ENCODE measurements at places on chromosomes 12 and 14.
A peak's percentile ranks its signal among the peaks of the same experiment; 100 is the strongest.

GRCh38 chr14:89775151-89775550, 179.4 kb downstream of the EFCAB11 start:
- DNase-seq: no peak

- DNase-seq: no peak
These were observed 337.1 kb downstream of the PCNX1 start for GRCh38 chr14:71244341-71244740.

DNA sequence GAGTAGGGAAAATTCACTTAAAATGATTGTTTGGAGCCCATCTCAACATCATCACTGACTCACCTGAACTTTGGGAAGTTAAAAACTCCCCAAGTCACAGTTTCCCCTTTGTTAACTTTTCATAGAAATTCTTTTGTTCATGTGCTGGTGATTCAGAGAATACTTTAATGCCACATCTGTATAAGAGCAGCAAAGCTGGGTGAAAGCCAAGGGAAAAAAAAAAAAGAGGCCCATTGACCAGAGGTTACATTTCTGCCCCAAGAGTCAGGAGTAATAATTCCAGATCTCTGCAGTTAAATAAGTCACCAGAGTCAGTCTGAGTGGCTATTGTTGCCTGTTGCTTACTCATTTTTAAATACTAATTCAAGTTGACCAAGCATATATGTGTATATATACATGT, 136.4 kb upstream of the LGR5 start:
- no peak for DNase-seq

- DNase-seq: no peak
These were observed 861.0 kb downstream of the RPS29 start for GRCh38 chr14:48725051-48725734.

DNA sequence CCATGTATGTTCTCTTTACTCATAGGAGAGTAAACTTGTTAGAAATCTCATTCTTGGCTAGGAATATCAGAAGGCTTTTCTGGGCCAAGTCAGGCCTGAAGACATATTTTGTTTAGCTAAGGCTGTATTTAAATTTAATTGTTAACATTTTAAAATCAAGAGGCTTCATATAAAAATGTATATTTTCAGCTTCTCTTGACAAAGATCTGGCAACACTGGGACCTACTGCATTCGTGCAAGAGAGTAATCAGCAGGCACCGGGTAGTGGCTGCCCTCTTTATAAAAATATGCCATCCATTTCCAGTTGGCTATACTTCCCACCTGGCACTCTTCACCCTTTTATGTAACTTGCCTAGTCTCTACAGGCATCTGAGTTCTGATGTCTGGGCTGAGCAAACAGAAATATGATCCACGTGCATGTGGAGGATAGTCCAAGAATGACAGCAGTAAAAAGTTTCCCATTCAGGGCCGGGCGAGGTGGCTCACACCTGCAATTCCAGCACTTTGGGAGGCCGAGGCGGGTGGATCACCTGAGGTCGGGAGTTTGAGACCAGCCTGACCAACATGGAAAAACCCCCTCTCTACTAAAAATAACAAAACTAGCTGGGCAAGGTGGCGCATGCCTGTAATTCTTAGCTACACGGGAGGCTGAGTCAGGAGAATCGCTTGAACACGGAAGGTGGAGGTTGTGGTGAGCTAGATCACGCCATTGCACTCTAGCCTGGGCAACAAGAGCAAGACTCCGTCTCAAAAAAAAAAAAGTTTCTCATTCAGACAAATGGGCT, 2.0 kb upstream of the SOS2 start:
- DNase-seq: peak; percentile 5

- DNase-seq: no peak
These were observed 841.5 kb upstream of the FLRT2 start for GRCh38 chr14:84688297-84689025.

DNA sequence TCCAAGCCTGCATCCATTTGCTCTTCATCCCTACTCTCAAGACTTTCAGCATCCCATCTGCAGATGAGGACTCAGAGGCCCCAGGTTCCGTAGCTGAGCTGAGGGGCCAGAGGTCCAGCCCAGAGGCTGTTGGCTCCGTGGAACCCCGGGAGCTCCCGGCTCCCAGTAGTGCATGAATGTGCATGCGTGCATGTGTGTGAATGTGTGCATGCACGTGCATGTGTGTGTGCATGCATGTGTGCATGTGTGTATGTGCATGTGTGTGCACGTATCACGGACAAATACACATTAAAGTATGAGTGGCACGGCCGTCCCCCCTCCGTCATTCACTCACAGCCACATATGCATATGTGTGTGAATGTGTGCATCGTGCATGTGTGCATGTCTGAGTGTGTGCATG, 149.9 kb downstream of the KIF26A start:
- DNase-seq: no peak

DNA sequence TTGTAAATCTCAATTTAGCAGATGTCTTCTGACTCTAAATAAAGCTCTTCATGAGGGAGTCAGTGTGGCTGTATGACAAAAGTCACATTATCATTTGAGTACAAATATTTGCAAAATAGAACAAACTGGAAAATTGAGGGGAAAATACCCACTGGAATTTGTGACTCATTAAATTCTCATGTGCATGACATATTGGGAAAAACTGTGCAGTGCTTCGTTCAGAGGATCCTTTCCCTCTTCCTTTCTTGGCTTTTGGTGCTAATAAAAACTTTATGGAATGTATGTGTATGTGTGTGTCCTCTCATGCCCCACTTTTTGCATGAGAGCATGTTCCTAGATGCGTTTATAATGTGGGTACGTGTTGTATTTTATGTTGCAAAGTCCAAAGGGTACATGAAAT, 267.8 kb downstream of the KTN1 start:
- no peak for DNase-seq

GRCh38 chr14:33590891-33591630, 359.8 kb downstream of the EGLN3 start:
- no peak for DNase-seq

DNA sequence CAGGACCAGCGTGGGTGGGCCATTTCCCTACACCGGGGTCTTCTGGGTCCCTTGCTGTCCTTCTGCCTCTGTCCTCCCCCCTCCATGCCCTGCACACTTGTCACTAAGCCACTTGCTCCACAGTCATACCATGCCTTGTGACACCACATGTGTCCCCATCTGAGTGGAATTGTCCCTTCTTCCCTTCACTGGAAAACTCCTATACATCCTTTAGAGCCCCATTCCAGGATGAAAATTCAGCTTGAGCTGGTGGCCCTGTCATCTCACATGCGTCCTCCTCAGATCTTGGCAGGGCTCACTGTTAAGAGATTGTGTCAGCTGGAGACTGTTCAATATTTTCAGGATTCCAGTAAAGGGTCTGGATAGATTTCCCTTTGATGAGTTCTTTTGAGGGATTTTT, 87.4 kb downstream of the DNAH10 start:
- no peak for DNase-seq

DNA sequence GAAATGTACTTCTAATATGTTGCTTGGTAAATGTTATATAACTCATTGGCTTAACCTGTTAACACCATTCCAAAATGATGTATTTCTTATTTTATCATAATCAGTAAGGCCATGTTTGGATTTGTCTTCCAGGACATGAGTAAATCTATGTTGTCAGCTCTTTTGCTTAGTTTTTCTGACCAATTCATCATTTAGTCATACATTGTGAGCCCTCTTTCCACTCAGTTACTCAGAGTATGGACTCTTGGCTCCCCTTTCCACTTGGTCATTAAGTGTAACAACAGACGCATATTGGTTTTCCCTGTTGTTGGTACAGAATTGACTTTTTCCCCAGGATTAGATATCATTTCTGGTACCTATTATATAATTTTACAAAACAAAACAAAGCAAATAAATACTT, 9.0 kb upstream of the CLEC4D start:
- no peak for DNase-seq

GRCh38 chr12:112907415-112908157, 824 bp downstream of the OAS1 start:
- DNase-seq: peak; percentile 18

DNA sequence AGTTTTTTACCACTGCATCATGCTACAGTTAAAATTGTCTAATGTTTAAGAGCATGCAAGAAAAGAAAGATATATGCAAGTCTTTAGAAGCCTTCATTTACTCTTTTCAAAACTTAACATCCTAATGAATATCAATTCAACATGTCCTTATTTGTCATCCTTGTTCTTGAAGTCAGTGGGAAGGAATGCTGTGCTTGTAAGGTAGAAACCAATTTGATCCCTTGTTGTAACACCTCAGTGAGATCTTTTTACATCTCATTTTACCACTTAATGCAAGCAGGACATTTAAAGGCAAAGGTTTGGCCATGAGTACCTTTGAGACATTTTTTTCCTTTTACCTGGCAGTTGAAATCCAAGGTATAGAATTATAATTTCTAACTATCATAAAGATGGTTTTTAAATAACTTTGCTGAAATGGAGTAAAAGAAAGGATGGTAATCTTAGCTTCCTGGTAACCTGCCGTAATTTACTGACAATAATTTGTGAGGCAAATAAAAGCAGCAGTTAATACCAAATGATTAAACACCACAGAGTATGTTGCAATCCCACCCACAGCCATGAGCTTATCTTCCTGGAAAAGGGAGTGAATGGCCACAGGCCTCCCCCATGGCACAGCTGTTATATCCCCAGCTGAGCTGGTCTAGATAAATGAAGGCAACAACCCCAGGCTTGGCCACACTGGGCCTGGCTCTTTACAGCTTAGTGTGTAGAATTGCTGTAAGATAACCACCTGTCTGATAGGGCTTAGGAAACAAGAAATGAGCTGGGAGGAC, 33.2 kb upstream of the STRN3 start:
- no peak for DNase-seq

DNA sequence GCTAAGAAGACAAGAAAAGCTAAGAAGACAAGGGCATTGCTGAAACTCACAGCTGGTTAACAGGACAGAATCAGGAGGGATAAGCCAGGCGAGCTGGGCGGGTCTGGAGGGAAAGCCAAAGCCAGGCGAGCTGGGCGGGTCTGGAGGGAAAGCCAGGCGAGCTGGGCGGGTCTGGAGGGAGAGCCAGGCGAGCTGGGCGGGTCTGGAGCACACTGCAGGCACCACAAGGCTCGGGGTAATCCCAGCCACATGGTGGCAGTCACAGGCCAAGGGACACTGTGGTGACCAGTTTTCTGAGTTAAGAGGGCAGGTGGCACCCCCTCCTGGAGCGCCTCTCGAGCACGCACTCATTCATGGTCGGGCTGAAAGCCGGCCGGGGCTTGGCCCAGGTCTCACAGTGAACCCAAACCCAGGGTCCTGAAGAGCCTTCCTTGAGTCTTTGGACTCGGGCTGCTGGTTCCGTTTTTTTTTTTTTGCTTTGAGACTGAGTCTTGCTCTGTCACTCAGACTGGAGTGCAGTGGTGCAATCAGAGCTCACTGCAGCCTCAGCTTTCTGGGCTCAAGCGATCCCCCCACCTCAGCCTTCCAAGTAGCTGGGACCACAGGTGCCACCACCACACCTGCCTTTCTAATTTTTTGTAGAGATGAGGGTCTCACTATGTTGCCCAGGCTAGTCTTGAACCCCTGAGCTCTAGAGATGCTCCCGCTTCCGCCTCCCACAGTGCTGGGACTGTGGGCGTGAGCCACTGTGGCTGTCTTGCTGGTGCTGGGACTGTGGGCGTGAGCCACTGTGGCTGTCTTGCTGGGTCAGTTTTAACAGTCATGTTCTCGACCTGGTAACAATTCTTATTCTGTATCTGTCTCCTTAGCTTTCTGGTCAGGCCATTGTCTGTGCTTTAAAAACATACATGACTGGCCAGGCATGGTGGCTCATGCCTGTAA, 40.2 kb downstream of the HSP90AA1 start:
- DNase-seq: no peak

GRCh38 chr12:27999521-27999920, 27.0 kb upstream of the PTHLH start:
- no peak for DNase-seq

GRCh38 chr14:67569011-67569650, 30.9 kb downstream of the PIGH start:
- no peak for DNase-seq

- no peak for DNase-seq
These were observed 23.8 kb downstream of the OAS2 start for GRCh38 chr12:113002155-113002554.

DNA sequence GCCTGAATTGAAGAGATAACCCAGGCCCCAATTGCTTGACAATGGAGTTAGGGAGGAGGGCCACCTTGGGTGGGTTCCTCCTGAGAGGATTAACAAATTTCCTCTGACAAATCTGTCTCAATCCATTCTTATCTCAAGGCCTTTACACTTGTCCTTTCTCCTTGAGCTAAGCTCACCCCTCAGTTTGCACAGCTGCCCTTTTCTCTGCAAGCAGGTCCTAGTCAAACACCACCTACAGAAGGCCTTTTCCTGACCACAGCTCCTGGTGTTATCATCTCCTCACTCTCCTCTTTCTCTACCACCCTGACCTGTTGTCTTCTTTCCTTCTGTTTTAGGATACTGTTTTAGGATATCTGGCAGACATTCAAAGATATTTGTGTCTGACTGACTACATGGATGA, 26.4 kb upstream of the GSC start:
- no peak for DNase-seq

- DNase-seq: no peak
These were observed 146.1 kb upstream of the NCOR2 start for GRCh38 chr12:124713436-124714082.

DNA sequence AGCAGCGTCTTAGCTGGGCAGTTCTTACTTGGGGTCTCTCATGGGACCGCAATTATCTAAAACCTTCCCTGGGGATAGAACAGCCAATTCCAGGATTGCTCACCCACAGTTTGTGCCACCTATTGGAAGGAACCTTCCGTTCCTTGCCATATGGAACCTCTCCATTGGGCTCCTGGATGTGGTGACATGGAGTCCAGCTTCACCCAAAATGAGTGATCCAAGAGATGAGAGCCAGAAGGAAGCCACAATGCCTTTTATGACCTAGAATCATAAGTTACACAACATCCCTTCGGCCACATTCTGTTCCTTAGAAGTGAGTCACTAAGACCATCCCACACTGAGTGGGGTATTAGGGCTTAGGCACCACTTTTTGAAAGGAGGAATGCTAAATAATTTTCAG, 164.4 kb downstream of the FBXL14 start:
- no peak for DNase-seq

- no peak for DNase-seq
These were observed 11.9 kb downstream of the PPP1R36 start for GRCh38 chr14:64561631-64562030.

- no peak for DNase-seq
These were observed 303.5 kb upstream of the NPAS3 start for GRCh38 chr14:32635061-32635719.

GRCh38 chr12:95411057-95411456, 62.9 kb upstream of the METAP2 start:
- DNase-seq: no peak

DNA sequence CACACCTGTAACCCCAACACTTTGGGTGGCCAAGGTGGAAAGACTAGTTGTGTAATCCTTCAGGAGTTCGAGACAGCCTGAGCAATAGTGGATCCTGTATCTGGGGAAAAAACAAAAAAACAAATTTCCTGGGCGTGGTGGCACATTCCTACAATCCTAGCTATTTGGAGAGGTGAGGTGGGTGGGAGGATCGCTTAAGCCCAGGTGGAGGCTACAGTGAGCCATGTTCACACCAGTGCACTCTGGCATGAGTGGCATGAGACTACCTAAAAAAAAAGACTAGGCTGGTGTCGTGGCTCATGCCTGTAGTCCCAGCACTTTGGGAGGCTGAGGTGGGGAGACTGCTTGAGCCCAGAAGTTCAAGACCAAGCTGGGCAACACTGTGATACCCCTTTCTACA, 17.2 kb downstream of the PTGES3 start:
- no peak for DNase-seq

GRCh38 chr14:59997449-59997848, 77.5 kb downstream of the LRRC9 start:
- DNase-seq: no peak

Measured in T-helper 2 cell (primary cell).